ENCODE measurements at places on chromosomes 13 and 19.

DNA sequence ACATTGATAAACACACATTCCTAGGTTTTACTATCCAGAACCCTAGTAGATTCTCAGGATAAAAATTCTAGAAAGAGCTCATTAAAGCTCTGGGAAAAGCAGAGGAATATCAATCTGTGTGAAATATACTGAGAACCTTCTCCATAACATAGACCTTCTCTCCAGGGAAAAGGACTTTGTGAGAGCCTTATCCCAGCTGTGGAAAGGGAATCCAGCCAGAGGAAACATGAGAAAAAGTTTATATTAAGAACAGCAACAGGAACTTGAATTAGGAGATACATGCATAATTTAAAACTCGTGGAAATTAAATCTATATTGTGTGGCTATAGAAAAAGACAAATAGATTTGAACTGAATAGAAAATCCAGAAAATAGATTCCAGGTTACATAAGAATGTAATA lies 1639.9 kb downstream of the EFNB2 start:
- DNase-seq, result no peak

DNA sequence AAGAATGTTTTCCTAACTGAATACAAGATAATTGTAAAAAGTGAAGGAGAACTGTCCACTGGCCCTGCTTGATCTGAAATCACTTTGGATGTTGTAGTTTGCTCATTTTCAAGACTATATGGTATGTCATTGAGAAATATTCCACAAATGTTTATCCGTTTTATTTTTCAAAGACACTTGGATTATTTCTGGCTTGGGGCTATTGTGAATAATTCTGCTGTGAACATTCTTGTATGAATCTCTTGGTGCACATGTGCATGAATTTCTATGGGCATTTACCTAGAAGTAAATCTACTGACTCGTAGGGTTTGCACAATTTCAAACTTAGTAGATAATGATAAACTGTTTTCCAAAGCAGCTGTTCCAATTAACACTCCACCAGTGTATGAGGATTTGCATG lies 8.6 kb downstream of the RXFP2 start:
- no peak for DNase-seq

GRCh38 chr13:60019119-60019993 lies 144.4 kb downstream of the DIAPH3 start:
- no peak for DNase-seq

DNA sequence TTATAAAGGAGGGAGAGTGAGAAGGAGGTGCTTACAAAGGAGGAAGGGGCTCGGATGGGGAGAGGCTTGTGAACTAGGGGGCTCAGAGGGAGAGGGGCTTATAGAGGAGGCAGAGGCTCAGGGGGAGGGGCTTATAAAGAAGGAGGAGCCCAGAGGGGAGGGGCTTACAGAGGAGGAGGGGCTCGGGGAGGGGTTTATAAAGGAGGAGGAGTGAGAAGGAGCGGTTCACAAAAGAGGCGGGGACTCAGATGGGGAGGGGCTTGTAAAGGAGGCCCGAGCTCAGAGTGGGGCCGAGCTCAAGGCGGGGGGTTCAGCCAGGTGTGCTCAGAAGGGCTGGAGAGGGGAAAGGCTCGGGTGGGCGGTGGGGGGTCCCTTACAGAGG lies 500 bp downstream of the SMIM24 start:
- DNase-seq, result no peak

Measured in activated CD4-positive, CD25-positive, alpha-beta regulatory T cell (primary cell).